ENCODE measurements at places on chromosomes 6 and 20.

DNA sequence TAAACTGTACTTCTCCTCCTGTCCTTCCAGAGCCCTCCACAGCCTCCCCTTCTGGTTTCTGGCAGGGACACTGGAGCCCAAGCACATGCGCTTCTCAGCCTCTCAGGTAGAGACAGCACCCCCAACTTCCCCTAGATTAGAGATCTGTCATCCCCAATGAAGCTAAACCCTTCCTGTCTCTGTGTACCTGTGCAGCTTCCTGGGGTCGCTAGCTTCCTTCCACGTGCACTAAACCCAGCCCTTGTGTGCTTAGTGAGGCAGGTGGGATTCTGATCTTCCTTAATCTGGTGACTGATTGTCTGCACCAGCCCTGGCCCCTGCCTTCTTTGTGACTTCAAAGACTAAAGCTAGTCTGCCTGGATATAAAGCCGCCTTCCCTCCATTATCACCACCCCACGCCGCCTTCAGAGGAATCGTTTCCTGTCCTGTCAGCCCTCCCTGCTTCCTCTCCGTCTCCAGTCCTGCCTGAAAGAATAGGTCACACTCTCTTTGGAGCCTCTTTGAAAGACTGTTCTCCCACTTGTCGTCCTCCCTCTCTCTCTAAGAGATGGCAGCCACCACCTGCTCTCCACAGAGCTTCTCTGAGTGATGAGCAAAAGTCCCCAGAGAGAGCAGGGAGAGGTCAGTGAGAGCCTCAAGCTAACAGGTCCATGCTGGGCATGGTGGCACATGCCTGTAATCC is 27.5 kb downstream of the CAPN11 start:
- DNase-seq = no peak

GRCh38 chr20:9928281-9928737 is 89.4 kb upstream of the PAK5 start:
- DNase-seq = no peak

DNA sequence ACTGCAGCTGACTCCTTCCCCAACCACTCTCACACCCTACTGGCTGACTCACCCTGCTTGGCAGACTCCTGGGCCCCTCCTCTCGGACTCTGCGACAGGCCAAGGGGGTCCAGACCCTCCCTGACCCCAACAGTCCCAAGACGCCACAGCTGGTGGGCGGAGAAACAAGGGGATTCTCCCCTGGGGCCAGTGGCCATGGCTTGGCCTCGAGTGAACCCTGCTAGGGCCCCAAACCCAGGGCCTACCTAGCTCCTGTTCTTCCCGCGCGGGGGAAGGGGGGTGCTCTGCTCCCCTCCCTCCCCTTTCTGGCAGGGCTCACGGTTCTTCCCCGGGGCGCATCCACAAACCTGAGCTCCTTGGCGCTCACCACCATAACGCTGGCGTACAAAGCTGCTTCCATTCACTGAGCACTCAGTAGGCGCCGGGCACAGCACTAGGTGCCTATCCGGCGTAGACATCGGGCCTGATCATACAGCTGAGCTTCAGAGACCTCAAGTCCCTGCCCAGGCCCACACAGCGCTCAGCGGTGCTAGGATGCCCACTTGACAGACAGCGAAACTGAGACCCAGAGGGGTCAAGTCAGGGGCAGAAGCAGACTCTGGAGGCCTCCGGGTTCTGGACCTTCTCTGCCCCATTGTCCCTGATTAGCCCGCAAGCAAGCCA is 597 bp downstream of the ADA start:
- DNase-seq = no peak

- no peak for DNase-seq
These were observed 245.1 kb downstream of the ERMARD start for GRCh38 chr6:169996378-169997051.

GRCh38 chr6:113651920-113652319 is 205.2 kb upstream of the MARCKS start:
- no peak for DNase-seq

DNA sequence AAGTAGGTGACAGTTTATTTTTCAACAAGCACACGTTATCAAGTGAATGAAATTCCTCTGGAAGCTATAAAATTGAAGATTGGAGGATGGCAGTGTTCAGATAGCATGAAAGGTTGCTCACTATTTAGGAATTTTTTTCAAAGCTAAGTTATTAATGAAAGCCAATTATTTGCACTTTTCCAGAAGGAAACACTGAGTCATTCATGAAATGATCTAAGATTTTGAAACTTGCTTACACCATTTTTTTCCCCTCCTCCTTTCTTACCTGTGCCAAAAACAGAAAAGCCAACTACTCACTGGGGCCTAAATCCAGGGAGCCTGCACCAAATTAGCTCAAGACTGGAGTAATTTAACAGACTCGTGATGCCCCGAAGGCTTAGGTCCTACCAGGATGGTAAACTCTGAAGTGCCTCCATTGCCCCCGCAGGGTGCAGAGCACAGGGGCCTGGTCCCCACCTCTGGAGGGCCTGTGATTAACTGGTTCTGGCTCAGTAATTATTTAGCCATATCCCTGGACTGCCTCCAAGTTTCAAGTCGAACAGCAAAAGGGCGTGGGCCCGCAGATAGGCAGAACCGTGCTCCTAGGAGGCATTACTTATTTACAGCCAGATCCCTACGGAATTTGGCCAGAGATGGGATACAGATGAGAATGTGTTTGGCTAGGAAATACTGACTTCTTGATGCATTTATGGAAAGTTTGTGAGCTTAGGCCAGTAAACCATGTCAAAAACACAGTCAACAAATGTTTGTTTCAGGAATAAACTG is 28.0 kb upstream of the ZNF217 start:
- peak; percentile 97 for DNase-seq

DNA sequence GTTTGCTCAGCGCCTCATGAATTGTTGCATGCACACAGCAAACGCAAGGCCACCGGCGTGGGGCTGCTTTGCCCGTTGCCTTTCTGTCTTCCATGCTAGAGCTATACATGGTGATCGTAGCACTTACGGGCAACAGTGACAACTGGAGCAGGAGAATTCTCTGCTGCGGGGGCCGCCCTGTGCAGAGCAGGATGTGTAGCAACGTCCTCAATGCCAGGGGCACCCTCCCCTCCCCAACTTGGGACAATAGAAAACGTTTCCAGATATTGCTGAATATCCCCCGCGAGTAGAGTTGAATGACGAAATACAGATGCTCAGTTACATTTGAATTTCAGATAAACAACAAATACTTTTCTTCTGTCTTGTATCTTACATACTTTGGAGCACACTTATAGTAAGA is 198.7 kb downstream of the TFAP2C start:
- DNase-seq = peak; percentile 49

GRCh38 chr6:123788319-123788718 is 15.3 kb upstream of the NKAIN2 start:
- DNase-seq = no peak

DNA sequence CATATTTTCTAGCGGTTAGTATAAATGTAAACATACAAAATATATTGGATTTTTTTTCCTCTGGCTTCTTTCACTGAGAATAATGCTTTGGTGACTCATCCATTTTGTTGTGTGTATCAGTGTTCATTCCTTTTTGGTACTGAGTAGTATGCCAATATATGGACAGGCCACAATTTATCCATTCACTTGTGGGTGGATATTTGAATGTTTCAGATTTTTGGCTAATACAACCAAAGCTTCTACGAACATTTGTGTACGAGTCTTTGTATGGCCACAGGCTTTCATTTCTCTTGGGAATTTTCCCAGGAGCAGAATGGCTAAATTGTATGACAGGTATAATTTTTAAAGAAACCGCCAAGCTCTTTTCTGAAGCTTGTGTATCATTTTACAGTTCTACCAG is 677.5 kb downstream of the HDGFL1 start:
- DNase-seq = no peak

DNA sequence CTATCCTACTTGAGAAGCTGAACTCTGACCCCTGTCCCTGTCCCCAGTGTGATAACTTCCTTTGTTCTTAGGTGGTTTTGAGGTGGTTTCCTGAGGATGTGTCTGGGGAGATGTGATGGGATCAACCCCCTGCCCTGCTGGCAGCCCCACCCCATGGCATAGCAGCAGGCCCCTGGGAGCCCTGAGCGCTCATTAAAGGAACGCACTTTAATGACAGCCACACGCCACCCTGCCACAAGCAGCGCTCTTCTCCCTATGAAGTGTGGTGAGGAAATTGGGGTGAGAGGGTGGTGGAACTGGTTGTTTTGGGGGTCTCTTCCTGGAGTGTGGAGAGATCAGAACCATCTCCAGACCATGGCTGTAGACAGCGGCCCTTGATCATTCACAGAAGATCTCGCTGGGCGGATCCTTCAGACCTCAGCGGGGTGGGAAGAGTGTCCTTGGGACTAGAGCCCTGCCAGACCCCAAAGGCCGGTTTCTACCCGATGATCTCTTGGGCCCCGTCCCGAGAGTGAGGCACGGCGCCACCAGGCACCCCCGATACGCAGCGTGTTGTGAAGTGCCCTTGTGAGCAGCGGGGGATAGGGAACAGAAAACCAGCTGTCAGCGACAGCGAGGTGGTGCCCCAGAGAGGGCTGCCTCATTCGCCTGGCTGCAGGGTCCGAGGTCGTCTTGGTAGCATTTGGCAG is 45.4 kb downstream of the SYNJ2 start:
- DNase-seq = no peak

DNA sequence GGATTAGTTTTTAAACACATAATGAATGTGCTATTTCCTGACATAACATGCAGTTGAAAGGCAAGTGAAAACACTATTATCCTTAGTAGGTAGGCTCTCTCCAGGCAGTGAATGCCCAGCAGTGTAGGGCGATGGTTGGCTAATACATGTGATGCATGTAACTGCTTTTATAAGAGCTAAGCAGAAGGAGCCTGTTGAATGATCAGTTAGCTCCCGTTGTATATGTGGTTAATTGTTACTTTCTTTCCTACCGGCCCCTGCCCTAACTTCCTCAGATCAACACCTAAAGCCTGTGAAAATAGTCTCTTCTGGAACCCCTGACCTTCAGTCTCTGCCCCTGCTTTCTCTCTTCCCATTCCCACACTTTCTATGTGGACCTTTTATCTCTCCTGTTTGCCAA is 10.5 kb downstream of the SOX4 start:
- no peak for DNase-seq

All from AG10803 (cell line).